SK-N-SH (cell line): ENCODE measurements at places on chromosomes 2 and 18. TPM values are rescaled to one million over a fixed set of nuclear protein-coding genes. Genes with fewer than 3 reads are reported as not detected.

GRCh38 chr2:200354833-200355751, 48.6 kb downstream of the SPATS2L start:
- no peaks in the 10 kb centered on the region for H3K36me3 ChIP-seq
- H3K27me3 ChIP-seq: no peaks in the 10 kb centered on the region
- H3K4me1 ChIP-seq: peaks cover 18% of the 10 kb centered on the region; the same call in 1 of the 2 replicates
- no peak overlapping the region for H3K4me3 ChIP-seq
- H3K27ac ChIP-seq: no peak overlapping the region
- no peak for DNase-seq

DNA sequence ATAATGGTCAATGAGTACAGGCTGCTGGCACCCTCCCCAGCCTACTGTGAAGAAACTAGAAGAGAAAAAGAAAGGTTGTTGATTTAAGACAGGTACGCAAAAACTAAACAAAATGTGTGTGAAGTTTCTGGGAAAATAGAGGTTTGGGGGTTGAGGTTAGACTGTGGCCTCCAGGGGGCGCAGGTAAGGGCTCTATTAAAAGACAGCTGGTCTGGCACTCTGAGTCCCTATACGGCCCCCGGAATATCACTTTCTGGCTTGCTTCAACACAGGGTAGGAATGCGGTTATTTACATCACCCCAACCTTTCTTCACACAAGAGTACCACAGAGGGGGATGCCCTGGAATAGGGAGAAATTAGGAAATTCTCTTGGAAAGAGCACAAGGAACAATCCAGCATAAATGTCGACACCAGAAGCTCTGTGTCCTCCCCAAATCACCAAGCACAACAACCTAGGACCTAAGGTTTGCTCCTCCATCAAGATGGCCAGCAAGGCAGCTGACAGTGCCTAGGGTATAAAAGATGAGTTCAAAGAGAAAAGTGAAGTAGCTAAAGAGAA, 480.8 kb upstream of the KLHL29 start:
- H3K4me1 ChIP-seq: no peaks in the 10 kb centered on the region
- no peaks in the 10 kb centered on the region for H3K36me3 ChIP-seq
- no peaks in the 10 kb centered on the region for H3K27me3 ChIP-seq
- no peak overlapping the region for H3K27ac ChIP-seq
- no peak overlapping the region for H3K4me3 ChIP-seq

GRCh38 chr2:36411962-36412444, 56.4 kb downstream of the CRIM1 start:
- peak overlapping the region; percentile 9; the same call in 1 of the 2 replicates for H3K27ac ChIP-seq
- no peak overlapping the region for H3K4me3 ChIP-seq
- H3K4me1 ChIP-seq: peaks cover 3% of the 10 kb centered on the region
- peaks cover 20% of the 10 kb centered on the region for H3K36me3 ChIP-seq

DNA sequence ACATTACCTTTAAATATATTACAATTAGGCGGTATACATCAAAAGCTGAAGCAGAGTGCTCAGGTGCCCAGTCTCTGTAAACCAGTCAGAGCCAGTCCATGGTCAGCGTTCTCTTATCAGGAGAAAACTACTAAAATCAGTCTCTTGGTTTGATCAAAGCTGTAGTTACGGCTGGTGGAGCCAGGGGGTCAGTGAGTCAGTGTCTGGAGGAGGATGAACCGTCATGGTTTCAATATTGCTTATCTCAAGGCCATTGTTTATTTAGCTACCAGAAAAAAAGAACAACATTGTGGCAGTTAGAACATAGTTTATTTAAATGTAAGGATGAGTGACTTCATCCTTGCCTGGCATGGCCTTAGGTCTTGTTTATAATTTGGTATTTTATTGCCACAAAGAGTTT, 71.3 kb upstream of the NYAP2 start:
- H3K36me3 ChIP-seq: no peaks in the 10 kb centered on the region
- no peak overlapping the region for H3K27ac ChIP-seq
- no peaks in the 10 kb centered on the region for H3K27me3 ChIP-seq
- no peak for DNase-seq
- no peaks in the 10 kb centered on the region for H3K4me1 ChIP-seq

DNA sequence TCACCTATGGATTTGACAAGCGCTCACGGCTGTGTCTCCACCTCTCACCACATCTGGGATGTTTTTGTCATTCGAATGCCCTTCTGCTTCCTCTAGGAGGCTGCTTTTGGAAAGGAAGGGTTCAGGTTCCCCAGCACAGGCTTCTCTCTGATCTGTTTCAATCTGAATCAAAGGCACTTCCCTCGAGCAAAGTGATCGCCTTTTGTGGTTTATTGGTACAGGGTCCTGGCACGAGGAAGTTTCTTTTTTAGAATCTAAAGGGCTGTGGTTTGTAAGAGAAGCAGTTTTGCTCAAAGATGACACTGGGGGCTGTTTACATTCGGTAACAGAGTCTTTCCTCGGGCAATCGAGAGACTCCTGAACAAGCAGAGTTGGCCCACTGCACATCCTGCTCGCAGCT, 145.0 kb downstream of the DAW1 start:
- no peaks in the 10 kb centered on the region for H3K27me3 ChIP-seq
- H3K36me3 ChIP-seq: no peaks in the 10 kb centered on the region
- DNase-seq: no peak
- no peak overlapping the region for H3K4me3 ChIP-seq
- no peak overlapping the region for H3K27ac ChIP-seq
- no peaks in the 10 kb centered on the region for H3K4me1 ChIP-seq

- no peak overlapping the region for H3K4me3 ChIP-seq
- no peaks in the 10 kb centered on the region for H3K36me3 ChIP-seq
Measured at GRCh38 chr2:240290432-240291336, 144.8 kb upstream of the GPC1 start.

- H3K4me1 ChIP-seq: no peaks in the 10 kb centered on the region; the same call in 1 of the 2 replicates
- H3K36me3 ChIP-seq: no peaks in the 10 kb centered on the region
- no peak for DNase-seq
- no peak overlapping the region for H3K27ac ChIP-seq
- peaks cover 95% of the 10 kb centered on the region for H3K27me3 ChIP-seq
Measured at GRCh38 chr2:118833716-118834439, 13.6 kb downstream of the EN1 start.

DNA sequence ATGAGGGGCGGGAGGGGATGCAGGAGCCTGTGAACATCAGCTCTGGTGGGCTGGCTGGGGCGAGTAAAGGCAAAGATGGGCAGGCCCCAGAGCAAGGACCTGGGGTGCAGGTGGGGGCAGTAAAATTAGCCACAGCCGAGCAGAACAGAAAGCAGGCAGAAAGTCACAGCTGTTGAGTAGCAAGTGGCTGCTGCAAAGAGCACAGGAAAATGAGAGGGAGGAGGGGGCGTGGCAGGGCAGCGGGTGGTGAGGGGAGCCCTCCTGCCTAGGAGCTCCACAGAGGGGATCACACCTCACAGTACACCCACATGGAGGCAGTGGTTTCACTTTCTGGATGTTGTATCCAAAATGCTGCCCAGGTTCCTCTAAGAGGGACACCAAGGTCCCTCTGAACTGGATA, 79.6 kb downstream of the LBH start:
- no peaks in the 10 kb centered on the region; the same call in 1 of the 2 replicates for H3K4me1 ChIP-seq
- H3K27ac ChIP-seq: no peak overlapping the region
- H3K4me3 ChIP-seq: no peak overlapping the region
- no peaks in the 10 kb centered on the region for H3K36me3 ChIP-seq
- H3K27me3 ChIP-seq: no peaks in the 10 kb centered on the region
- DNase-seq: no peak

GRCh38 chr2:1544478-1545069, 131.3 kb downstream of the TPO start:
- DNase-seq: no peak
- H3K4me3 ChIP-seq: no peak overlapping the region
- H3K27ac ChIP-seq: no peak overlapping the region
- no peaks in the 10 kb centered on the region for H3K36me3 ChIP-seq
- H3K27me3 ChIP-seq: no peaks in the 10 kb centered on the region
- H3K4me1 ChIP-seq: peaks cover 34% of the 10 kb centered on the region

DNA sequence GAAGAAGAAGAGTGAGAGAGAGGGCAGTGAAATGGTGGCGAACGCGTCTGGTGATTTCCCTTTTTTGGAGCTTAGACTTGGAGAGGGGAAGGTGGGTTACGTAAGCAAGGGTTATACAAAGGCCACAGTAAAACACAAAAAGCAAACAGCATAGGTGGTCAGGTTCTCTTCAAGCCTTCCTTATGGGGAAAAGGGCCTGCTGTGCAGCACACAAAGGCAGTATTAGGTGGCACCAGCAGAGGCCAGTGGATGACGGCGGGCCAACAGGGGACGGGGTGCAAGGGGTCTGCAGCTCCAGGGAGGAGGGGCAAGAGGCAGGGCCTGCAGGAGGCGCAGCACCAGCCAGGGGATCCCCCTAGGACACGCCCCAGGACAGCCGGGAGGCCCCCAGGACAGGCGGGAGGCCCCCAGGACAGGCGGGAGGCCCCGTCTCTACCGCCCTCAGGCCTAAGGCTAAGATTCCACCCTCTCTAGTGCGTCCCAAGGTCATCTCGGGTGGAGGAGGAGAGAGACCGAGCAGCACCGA, 32.6 kb upstream of the NPC1 start:
- no peak overlapping the region for H3K27ac ChIP-seq
- H3K4me1 ChIP-seq: peaks cover 5% of the 10 kb centered on the region; the same call in 1 of the 2 replicates
- H3K4me3 ChIP-seq: no peak overlapping the region
- H3K27me3 ChIP-seq: no peaks in the 10 kb centered on the region
- no peak for DNase-seq

DNA sequence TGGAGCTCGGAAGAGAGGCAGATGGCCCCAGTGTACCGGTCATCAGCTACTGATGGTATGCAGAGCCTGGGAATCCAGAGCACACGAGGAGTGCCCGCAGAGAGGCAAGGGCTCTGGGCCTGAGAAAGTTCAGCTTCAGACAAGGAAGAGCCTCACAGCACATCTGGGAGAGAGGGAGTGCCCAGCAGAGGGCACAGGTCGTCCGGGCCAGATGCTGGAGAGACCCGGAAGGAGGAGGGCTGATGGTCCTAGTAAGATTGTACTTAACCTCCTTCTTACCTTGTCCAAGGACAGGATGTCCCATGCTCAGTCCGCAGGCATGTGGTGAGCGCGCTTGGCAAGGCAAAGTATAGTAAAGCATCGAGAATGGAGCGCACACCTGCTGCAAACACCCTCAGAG, 24.4 kb upstream of the CHMP1B start:
- no peaks in the 10 kb centered on the region for H3K36me3 ChIP-seq
- H3K4me1 ChIP-seq: no peaks in the 10 kb centered on the region
- no peak overlapping the region for H3K27ac ChIP-seq
- peaks cover 35% of the 10 kb centered on the region for H3K27me3 ChIP-seq

- no peak overlapping the region for H3K4me3 ChIP-seq
- no peaks in the 10 kb centered on the region for H3K27me3 ChIP-seq
- H3K36me3 ChIP-seq: peaks cover 30% of the 10 kb centered on the region
Measured at GRCh38 chr2:86525421-86526340, 37.6 kb downstream of the CHMP3 start.

DNA sequence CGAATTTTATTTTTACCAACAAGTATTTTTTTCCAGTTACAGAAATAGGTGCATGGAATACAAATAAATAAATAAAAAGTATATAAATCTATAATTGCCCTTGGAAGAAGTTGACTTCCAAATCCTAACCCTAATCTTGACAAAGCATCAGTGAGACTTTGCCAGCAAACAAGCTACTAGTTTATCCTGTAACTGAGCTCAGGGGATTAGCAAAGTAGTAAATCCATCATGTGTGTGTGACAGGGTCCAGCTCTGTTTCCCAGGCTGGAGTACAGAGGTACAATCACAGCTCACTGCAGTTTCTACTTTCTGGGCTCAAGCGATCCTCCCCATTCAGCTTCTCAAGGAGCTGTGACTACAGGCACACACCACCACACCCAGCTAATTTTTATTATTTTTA, 948.0 kb upstream of the CNTNAP5 start:
- H3K4me1 ChIP-seq: no peaks in the 10 kb centered on the region
- no peak overlapping the region for H3K27ac ChIP-seq
- H3K4me3 ChIP-seq: no peak overlapping the region

DNA sequence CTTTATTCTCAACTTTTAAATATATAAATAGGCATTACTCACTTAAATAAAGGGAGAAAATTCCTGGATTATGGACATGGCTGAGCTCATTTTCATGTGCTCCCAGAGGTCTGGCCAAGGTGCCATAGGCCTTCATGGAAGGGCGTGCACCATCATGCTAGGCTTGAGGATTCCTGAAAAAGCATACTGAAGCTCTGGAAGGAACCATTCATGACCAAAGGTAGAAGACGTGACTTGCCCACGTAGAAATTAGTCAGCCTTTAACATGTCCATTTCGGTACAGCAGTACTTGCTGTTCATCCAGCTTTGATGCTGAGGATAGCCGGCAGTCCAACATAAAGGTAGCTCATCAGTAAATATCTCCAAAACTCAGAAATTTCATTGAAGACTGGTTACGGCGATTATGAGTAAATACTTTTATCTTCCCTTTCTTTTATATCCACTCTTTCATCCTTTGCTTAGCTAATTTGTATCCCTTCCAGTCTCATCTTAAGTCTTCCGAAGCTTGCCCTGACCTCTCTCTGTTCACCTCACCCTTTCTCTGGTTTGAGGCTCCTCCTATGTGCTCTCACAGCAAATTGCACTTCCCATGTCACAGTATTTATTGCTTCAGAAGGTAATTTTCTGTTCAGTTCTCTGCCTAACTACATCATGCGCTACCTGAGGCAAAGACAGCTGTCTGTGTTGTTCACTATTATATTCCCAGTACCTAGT, 32.3 kb upstream of the ASNSD1 start:
- no peaks in the 10 kb centered on the region for H3K36me3 ChIP-seq
- no peaks in the 10 kb centered on the region for H3K4me1 ChIP-seq

DNA sequence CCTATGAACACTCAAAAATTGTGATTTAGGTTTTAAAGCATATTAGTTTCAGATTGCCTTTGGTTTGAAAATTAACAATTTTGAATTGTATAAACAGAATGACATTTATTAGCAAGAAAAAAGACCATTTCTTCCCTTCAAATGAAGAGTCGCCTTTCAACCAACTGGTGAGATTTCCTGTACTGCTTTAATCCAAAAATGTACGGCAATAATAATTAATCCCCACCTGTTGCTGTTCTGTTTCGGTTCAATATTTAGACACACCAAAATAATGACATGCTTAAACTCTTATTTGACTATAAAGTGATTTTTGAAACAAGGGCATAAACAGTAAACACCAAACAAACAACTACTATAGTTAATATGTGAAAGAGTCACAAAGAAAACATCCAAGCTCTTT, 39.6 kb downstream of the CHN1 start:
- no peak overlapping the region for H3K27ac ChIP-seq
- H3K4me1 ChIP-seq: peaks cover 6% of the 10 kb centered on the region; the same call in 1 of the 2 replicates
- DNase-seq: no peak
- H3K36me3 ChIP-seq: no peaks in the 10 kb centered on the region; the same call in 1 of the 2 replicates
- H3K4me3 ChIP-seq: no peak overlapping the region
- H3K27me3 ChIP-seq: no peaks in the 10 kb centered on the region

DNA sequence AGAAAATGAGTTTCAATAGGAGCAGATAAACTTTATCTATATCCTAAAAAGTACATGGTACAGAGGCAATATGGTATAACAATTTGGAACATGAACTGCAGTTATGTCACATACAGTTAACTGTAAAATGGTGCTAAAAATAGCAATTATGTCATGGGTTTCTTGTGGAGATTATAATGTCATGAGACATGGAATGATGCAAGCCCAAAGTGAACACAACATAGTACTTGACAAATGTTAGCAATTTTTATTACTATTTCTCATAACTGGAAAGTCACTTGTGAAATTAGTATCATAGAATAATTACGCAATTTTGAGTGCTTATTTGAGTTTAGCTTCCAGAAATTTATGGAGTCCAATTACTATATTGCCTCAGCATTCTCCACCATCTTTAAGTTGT, 1263.4 kb downstream of the DSC3 start:
- H3K4me3 ChIP-seq: no peak overlapping the region
- no peaks in the 10 kb centered on the region for H3K27me3 ChIP-seq
- DNase-seq: no peak

Gene SPATA3
- polyA plus RNA-seq: not detected in 2 replicates

Gene ACKR3
- not detected in 2 replicates for polyA plus RNA-seq

Gene CFAP221
- 0.12 and 0.15 TPM in 2 replicates for polyA plus RNA-seq

Gene STK16
- 57.6 and 78.6 TPM in 2 replicates for polyA plus RNA-seq

Gene LRRC30
- polyA plus RNA-seq: not detected in 2 replicates

Gene FAM237A
- not detected in 2 replicates for polyA plus RNA-seq

Gene RMDN2
- 7.3 and 15.3 TPM in 2 replicates for polyA plus RNA-seq
